ENCODE measurements at places on chromosomes 3 and 15.

- DNase-seq: no peak
These were observed 51.8 kb downstream of the SPRED1 start for GRCh38 chr15:38304481-38304880.

- DNase-seq: no peak
These were observed 843.4 kb upstream of the DPPA4 start for GRCh38 chr3:110180733-110181132.

- no peak for DNase-seq
These were observed 105.9 kb downstream of the IL1RAP start for GRCh38 chr3:190619761-190620160.

GRCh38 chr3:190089711-190090110 is 31.0 kb downstream of the P3H2 start:
- DNase-seq: no peak

DNA sequence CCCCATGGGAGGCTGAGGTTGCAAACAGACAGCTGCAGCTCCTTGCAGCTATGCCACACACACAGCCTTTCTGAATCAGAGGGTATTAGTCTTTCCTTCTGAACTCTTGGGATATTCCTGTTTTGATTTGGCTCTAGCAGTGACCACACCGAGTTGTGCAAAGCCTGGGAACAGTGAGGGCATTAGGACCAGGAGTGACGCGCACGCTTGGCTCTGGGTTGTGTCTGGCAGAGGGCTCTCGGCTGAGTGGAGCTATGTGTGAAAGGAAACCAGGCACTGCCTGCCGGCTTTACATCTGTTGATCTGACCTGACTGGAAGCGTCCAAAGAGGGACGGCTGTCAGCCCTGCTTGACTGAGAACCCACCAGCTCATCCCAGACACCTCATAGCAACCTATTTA is at the start of gene GALNT15:
GALNT15 (plus strand) TSS at position 292 of the 400 bp plus-strand sequence. CDS start 472 bp downstream, outside the sequence.
- DNase-seq: no peak

GRCh38 chr3:54963641-54964040 is 35.8 kb upstream of the LRTM1 start:
- no peak for DNase-seq

DNA sequence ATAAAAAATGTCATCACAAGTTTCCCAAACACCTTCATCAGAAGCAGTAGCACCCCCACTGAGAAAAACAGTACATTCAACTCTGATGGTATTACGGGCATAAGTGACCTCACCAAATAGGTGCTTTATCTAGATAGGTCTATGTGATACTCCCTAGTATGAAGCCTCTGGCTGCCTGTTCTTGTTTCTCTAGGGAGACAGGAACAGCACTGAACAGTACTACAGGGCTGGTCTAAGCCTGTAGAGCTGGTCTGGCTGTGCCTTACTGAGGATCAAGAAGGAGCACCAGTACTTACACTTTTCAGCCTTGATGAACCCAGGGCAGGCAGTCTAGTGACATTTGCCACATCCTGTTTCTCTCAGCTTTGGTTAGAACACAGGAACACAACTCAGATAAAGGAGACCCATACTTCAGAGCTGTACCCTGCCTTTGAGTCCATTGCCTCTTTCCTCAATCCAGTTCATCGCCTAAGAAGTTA is 35.9 kb downstream of the OXNAD1 start:
- DNase-seq: no peak

DNA sequence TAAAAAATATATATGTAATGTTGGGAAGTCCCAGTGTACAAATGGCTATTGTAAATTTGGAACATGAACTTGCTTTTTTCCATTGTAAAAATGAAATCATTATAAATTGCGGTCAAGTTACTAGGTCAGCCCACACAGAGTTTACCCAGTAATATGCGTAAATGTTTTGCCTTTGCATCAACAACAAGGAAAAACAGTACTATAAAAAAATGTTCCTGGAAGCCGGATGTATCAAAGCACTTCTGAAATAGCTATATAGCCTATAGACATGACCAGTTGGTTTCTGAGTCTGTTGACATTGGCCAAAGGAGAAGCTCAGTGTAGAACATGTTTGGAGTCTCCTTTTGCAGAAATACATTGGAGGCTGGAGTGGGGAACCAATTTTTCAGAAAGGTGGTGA is 23.2 kb downstream of the CTNNB1 start:
- DNase-seq: no peak
